ENCODE measurements at places on chromosomes 6 and 20. TPM values are rescaled to one million over a fixed set of nuclear protein-coding genes. Genes with fewer than 3 reads are reported as not detected.

The UNC5CL gene
- total RNA-seq: 0.40 TPM

The TUBE1 gene
- total RNA-seq: 27.1 TPM

The OR2H1 gene
- total RNA-seq: not detected

The PHIP gene
- total RNA-seq: 13.3 TPM

The EYA2 gene
- 0.65 TPM for total RNA-seq

The ZNF292 gene
- 29.4 TPM for total RNA-seq

The VIP gene
- 0.13 TPM for total RNA-seq

The TCF21 gene
- total RNA-seq: 4.1 TPM

The RAB44 gene
- not detected for total RNA-seq

The KCNQ5 gene
- not detected for total RNA-seq

The SKIC2 gene
- total RNA-seq: 33.6 TPM

The PRKN gene
- 20.6 TPM for total RNA-seq

The MRAP2 gene
- total RNA-seq: 0.13 TPM

The SPDEF gene
- not detected for total RNA-seq

- DNase-seq: no peak
Measured at GRCh38 chr6:90120327-90120726, 176.3 kb downstream of the BACH2 start.

- DNase-seq: no peak
Measured at GRCh38 chr6:53020005-53020744, 25.1 kb upstream of the GSTA4 start.

- no peak for DNase-seq
Measured at GRCh38 chr6:53811082-53811481, 16.3 kb downstream of the LRRC1 start.

DNA sequence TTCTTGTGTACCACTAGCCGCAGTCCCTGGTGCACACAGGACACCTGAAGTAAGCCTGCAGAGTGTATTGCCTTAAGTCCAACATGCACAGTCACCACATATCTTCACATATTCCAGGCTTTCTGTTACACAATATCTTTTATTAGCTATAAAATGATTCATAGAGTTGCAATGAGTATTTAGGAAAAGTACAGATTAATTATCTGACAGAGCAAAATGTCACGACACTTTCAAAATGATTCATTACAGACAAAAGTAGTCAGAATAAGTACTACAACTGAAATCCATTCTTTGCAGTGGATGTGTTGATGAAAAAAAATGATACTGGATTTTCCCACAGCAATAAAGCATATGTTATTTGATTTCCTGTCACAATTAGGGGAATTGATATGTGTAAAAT lies 199.5 kb upstream of the ASCC3 start:
- DNase-seq: no peak

DNA sequence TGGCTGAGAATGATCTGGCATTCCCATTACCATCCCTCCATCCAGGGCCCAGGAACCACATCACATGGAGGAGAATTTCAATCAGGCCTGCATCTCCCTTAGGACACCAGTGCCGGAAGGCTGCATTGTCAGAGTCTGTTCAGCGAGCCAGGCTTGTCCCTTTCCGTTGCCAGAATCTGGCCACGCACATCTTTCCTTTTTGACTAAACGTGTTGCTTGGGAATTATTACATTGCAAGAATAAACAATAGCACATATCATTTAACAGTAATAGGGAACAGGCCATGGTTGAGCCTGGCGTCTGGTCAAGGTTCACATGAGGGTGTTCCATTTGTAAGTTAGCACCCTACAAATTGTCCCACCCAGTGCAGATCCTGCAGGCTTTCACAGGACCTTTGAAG lies 42.8 kb downstream of the SOBP start:
- peak; percentile 54 for DNase-seq

- DNase-seq: no peak
Measured at GRCh38 chr20:7770046-7770445, 170.2 kb downstream of the HAO1 start.

- DNase-seq: no peak
Measured at GRCh38 chr20:14829906-14830305, 492.5 kb upstream of the FLRT3 start.

- DNase-seq: no peak
Measured at GRCh38 chr6:156395276-156395675, 381.9 kb upstream of the ARID1B start.

- peak; percentile 69 for DNase-seq
Measured at GRCh38 chr6:6546318-6547109, 42.0 kb upstream of the LY86 start.

- DNase-seq: no peak
Measured at GRCh38 chr20:53657279-53657678, 63.6 kb upstream of the ZNF217 start.

GRCh38 chr20:33680686-33681085 lies 5.5 kb downstream of the E2F1 start:
- no peak for DNase-seq

- no peak for DNase-seq
Measured at GRCh38 chr6:90035047-90035723, 140.9 kb downstream of the GJA10 start.

DNA sequence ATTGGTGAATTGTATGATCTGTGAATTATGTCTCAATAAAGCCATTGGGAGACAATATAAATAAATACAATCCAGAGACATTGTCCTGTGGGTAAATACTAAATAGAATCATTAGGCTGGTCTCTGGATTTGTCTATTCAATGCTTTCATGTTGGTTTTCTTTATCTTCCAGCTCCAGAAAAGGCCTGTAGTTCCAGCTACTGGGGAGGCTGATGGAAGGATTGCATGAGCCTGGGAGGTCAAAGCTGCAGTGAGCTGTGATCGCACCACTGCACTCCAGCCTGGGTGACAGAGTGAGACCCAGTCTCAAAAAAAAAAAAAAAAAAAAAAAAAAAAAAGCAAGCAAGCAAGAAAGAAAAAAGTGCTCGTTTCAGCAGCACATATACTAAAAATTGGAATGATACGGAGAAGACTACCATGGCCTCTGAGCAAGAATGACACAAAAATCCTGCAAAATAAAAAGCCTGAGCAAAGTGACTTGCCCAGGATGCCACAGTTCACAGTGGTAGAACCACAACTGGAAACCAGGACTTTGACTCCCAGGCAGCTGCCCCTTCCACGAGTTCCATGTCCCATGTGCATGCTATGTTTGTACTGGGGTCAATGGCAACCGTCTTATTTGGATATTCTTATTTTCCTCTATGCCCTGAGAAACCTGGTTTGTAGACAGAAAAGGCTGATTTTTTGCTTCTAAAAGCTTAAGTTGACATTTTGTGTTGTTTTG lies 33.6 kb upstream of the GMPR start:
- no peak for DNase-seq

- DNase-seq: no peak
Measured at GRCh38 chr6:143248359-143248758, 187.7 kb downstream of the AIG1 start.

- no peak for DNase-seq
Measured at GRCh38 chr6:139926711-139927110, 552.3 kb upstream of the CITED2 start.

DNA sequence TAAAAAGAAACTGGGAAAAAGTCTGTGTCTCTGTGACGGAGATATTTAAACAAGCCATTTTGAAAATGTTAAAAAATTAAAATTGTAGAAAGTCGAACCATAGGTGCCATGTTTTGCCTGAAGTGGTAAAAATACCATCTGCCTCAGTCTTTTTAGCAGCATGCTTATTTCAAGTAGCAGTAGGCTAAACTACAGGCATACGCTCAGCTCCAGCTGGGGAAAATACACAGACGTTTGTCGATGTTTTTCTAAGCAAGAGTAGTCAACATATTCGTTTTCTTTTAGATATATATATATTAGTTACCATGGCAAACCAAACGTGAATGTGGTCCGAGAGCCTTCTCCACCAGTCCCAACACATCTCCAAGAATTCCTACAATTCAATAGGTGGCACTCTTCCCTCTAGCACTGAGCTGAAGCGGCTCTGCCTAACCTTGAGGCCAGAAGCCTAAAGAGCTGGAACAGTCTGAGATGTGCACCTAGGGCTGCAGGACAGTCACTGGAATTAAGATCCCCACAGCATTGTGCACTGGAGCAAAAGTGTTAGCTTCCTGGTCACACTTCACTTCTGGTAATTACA lies 70.2 kb upstream of the BEND3 start:
- no peak for DNase-seq

DNA sequence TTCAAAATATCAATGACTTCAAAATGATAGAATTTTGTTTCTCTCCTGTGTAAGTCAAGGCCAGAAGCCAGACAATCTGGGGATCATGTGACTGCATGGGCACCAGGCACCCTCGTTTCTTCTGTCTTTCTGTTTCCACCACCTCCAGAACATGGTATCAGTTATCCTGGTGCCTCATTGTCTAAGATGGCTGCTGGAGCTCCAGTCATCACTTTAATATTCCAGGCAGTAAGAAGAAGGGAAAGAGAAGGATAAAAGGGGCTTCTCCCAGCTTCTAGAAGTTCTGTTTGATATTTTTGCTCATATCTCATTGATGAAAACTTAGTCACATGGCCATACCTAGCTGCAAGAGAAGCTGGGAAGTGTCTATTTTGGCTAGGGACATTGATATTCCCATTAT lies 25.7 kb downstream of the ZNF341 start:
- DNase-seq: no peak

Measured in Right ventricle myocardium superior (tissue), 1 donor.